ENCODE measurements at places on chromosomes 2 and 18. TPM values are rescaled to one million over a fixed set of nuclear protein-coding genes. Genes with fewer than 3 reads are reported as not detected.

GRCh38 chr2:30288561-30288960, 57.2 kb downstream of the LBH start:
- DNase-seq = no peak

ASAP2 gene
- total RNA-seq = 5.2 TPM

- no peak for DNase-seq
Measured at GRCh38 chr18:53795610-53796009, 428.9 kb downstream of the MBD2 start.

GRCh38 chr2:191597186-191597751, 80.7 kb upstream of the NABP1 start:
- DNase-seq = no peak

DNA sequence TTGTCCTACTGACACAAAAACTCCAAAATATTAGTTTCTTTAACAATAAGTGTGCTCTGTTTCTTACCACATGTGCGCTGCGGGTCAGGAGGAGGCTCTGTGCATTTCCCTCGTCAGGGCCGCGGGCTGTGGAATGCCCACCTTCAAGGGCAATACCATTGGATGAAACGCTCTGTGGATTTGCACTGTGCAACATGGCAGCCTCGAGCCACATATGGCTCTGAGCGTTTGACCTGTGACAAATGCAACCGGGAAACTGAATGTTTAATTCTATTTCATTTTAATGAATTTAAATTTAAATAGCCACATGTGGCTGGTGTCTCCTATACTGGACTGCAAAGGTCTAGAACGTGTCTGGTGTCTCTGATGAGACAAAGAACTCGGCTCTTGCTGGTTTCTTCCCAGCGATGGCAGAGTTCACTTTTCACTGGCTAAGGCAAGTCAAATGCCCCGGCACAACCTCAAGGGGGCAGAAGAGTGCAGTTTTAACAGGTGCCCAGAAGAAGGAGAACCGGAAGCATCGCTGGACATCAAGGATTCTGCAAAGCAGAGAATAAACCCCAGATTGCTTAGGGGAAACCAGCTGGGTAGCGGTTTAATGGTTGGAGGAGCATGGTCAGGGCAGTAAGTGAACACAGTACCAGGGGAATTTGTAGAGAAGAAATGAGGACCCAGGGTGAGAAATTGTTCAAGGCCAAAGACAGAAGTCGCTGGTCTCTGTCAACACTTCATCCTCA, 37.0 kb upstream of the TMEM18 start:
- peak; percentile 75 for DNase-seq

DNA sequence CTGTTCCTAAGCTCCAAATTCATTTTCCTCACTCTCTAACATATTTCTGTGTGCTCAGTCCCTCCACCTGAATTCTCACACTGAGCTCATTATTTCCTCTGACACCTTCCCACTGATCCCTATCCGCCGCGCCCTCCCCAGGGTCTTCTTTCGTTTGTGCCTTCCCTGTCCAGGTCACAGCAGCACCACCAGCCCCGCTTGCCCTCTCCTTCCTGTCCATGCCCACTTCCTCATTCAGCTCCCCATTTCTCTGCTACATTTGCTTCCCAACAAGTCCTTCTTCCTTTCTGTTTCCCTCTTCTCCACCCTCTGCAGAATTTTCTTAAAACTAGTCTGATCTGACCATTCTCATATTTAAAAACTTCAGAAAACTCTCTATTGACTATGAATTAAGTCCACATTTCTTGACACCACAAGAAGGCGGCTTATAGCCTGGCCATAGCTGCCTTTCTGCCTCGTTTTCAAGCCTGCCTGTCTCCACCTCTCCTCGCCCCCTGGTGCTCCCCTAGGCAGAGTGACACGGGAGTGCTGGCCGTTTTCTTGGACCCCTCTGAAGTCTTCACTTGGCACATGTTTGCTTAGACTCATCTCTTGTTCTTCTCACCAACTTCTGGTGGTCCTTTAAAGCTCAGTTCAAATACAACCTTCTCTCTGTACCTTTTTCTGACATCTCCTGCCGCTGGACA, 138.7 kb upstream of the BOD1L2 start:
- DNase-seq = peak; percentile 37
